ENCODE measurements at places on chromosomes 16 and 17.
A peak's percentile ranks its signal among the peaks of the same experiment; 100 is the strongest.

GRCh38 chr17:50630524-50631194 lies 4.0 kb upstream of the ABCC3 start:
- DNase-seq = peak; percentile 48

- DNase-seq = no peak
Observed at GRCh38 chr17:39104046-39104445, 47.4 kb downstream of the PLXDC1 start.

DNA sequence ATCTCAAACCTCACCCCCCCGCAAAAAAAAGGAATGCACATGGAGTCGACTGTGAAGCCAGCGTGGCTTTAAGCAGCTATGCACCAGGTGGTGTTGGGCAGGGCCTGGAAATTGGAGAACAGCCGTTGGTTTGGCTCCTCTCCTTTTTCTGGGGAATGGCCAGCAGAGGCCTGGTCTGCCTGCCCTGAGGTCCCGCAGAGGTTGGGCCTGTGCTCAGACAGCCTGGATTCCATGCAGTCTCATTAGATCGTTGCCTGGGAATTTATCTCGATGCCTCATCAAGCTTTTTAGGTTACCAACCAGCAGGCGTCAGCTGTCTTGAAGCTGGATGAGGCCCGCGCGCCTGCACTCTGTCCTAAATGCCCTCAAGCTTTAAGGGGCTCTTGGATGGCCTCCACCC lies 9.8 kb downstream of the SLC12A3 start:
- no peak for DNase-seq

GRCh38 chr17:77332034-77332971 lies 191.5 kb downstream of the SEC14L1 start:
- DNase-seq = peak; percentile 97

GRCh38 chr17:83064021-83064731 lies 15.2 kb upstream of the METRNL start:
- DNase-seq = no peak

GRCh38 chr16:80015566-80015965 lies 415.0 kb upstream of the MAF start:
- DNase-seq = no peak

DNA sequence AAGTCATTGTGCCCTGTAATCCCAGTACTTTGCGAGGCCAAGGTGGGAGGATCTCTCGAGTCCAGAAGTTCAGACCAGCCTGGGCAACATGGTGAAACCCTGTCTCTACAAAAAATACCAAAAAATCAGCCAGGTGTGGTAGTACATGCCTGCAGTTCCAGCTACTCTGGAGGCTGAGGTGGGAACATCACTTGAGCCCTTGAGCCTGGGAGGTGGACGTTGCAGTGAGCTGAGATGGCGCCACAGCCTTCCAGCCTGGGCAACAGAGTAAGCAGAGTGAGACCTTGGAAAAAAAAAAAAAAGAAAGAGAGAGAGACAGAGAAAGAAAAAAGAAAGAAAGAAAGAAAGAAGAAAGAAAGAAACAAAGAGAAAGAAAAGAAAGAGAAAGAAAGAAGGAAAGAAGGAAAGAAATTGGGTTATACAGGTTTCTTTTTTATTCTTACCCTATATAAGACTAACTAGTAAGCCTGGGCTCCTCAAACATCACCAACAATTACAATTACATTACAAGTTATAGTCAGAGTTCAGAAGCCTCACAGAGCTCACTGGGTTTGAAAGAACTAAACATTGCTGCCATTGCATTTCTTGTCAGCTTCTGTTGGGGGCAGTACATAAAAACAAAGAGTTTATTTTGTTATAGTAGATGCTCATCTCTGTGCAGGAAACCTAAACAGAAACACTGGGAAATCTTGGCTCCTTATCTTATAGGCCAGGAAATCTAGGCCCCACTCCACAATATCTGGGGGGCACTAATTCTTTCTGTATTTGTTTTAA lies 6.7 kb upstream of the ABCA9 start:
- peak; percentile 52 for DNase-seq

DNA sequence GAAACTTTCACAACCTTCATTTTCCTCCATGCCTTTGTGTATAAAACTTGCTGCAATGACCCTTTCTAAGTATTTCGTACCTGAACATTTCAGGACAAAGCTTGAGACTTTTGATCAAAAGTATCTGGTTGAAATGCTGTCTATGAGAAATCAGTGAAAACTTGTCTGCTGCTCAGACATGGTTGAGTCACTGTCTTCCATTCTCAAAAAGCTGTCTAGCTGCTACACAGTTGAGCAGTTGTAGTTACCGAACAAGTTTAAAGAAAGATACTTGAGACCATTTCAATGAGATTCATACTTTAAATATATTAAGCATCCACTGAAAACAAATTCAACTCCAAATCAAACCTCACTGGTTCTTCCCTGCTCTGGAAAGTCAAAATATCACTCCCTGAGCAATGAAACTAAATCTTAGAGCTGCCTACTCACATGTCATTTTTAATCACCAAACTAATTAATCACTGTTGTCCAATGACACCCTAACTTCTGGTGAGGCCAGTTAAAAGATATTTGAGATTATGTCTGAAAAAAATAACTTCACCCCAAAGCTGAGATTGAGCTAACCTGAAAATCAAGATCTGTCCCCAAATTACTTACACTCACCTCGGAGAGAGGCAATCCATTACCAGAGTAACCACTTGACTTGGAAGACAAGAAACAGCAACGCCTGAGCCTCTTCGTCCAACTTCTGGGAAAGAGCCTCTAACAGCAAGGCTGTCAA lies 488 bp downstream of the TMEM100 start:
- DNase-seq = no peak

DNA sequence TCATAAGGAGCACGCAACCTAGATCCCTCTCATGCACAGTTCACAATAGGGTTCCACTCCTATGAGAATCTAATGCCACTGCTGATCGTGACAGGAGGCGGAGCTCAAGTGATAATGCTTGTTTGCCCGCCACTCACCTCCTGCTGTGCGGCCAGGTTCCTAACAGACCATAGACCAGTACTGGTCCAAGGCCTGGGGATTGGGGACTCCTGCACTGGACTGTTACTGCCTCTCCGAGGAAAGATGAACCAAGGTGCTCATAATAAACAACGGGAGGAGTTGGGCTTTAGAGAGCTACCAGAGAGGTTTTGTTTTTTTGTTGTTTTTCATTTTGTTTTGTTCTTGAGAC lies 58.2 kb downstream of the TK2 start:
- DNase-seq = no peak

DNA sequence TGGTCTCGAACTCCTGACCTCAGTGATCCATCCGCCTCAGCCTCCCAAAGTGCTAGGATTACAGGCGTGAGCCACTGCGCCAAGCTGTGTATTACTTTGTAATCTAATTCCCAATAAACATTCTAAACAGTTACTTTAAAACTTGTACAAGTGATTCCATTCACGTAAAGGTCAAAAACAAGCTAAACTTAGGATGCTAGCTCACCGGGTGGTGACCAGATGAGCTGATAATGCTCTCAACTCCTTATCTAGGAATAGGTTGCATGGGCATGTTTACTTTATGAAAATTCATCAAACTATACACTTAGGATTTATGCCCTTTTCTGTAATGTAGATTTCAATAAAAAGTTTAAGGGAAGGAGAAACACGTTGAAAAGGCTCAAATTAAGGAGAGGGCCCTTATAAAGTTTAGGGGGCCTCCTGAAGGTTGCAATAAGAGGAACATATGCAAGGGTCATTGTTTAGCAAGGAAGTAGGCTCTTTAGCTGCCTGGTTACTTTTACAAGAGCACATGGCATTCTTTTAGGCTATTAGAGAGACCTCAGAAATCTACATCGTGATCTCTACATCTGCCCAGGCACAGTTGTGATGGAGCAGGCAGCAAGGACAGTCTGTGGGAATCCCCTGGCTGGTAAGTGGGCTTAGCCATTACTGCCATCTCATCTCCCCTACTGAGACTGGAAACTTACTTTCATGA lies 13.3 kb downstream of the CDR2 start:
- DNase-seq = no peak

DNA sequence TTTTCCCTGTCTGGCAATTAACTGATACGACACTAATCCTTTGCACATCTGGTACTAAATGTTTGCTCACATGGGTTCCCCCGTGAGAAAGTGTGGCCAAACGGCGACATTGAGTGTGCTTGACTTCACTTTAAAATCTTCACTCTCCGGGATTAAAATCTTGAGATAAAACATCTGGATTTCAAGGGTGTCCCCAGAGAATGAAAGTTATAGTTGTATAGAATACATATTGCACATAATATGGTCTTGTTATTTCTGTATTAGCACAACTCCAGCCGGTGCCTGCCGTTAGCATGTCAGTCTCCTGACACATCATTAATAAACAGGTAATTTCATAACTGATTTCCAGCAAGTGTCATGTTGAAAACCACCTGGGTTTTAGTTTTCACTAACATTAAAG lies 749.0 kb upstream of the SOX9 start:
- no peak for DNase-seq

GRCh38 chr16:23679986-23680336 lies 1.3 kb downstream of the PLK1 start:
- no peak for DNase-seq

DNA sequence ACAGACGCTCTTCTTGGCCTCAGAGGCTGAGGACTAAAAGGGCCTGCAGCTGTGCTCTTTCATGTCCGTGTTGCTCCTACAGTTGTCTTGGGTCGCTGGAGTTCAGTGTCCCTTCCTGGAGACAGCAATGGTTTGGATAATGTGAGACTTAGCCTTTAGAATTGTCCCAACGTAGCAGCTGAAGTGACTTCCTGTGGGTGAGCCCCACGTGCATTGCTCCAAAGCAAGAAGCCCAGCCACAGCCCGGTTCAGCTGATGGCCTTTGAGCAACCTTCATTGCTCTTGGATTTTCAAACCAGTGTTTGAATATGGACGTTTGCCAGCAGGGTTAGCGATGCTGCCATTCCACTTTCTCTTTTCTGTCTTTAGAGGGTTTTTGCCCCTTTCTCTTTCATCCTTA lies 19.7 kb downstream of the TMEM11 start:
- DNase-seq = no peak

GRCh38 chr16:31471241-31471874 lies 594 bp upstream of the TGFB1I1 start:
- DNase-seq = no peak

DNA sequence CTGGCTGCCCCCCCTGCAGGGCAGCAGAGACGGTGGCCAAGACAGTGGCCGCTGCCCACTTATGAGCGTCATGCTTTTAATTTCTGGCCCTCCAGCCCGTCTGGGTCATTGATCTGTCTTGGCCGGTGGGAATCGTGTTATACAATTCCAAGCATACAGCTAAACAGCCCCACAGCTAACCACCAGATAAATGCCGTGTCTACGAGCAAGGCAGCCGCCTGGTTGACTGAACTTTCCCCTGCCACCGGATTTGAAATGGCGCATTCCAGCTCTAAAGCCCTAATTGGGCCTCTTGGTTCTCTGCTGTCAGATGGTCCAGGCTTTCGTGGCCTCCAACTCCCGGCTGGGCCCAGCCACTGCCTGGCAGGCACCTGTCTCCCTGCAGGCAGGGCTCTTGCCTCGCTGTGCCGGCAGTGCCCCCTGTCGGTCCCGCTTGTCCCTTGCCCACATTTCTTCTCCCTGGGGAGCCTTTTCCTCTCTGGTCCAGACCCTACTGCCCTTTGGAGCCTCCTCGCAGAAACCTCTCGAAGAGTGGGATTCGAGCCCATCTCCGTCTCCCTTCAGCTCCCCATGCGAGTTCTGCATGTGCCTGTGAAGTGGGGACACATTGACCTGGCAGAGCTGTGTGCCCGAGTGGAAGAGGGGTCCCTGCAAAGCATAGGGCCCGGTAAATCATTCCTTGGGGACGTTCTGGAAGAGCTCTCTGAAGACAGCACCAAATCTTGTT lies 1.8 kb upstream of the RBFOX3 start:
- peak; percentile 72 for DNase-seq

DNA sequence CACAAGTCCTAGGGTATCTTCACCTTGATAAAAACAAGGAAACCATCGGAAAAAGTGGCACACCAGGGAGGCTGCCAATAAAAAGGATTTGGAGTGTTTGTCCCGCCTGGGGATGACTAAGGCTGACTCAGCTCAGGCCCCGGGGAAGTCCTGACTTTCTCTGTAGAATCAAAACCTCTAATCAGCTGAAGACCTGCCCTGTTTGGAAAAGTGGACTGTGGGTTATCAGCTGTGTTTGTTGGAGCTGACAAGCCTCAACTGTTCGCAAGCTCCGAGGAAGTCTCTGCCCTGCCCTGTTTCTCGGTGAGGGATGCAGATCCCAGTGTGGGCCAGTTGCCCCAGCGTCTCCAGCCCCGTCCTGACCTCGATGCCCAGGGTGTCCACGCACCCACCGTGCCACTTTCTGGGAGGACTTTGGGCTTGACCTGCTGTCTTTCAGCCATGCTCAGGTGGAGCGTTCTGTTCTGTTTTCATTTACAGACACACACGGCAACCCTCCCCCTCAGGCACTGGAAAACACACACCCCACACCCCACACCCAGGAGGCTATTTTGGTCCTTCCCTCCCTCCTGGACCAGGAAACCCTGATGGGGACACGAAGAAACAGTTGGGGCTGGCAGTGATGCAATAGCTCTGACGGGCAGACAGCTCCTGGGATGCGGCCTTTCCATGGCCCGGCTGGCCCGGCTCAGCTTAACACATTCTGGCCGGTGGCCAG lies 27.6 kb upstream of the PITPNA start:
- no peak for DNase-seq

DNA sequence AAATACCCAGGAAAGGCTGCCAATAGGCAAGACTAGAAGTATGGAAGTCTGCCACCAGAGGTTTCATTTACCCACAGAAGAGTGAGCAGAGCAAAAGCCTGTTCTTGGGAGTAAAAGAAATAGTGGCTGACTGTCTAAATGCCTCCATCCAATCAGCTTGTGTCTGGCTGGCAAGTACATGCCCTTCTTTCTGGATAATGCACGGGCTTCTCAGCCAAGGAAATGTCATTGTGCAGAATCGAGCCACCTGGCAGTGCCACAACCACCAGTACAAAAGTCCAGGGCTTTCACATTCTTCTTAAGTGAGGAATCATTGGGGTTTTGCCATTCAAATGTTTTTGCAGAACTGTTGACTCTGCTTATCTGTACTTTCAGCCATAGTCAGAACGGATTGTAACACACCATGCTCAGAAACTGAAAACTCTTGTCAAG lies 10.1 kb upstream of the ERCC4 start:
- DNase-seq = no peak

DNA sequence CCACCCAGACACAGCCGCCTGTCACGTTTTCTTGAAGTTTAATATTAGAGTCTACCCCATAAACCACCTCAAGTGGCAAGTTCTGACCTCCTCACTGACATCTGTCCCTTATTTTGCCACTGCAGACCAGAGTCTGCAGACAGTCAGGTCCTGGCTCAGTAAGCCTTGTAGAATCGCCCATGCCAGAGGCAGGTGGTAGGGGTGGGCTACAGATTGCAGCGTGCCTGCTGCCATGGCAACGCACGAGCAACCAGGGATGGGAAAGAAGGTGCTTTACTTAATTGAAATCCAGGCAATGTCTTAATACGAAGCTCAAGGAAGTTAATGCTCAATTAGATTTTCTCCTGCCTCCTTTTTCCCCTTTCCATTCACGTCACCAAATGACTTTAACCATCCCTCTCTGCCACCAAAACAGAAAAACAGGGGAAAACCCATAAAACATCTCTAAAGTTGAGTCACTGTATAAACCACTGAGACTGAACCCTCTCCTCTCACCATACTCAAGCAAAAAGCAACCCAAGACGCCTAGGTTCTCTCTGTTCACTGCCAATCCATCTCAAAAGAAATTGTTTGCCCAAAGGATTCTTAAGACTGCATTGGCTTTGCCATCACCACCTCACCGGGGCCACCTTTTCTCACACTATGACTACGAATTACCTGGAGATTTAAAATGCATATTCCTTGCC lies 228.8 kb downstream of the SLC39A11 start:
- DNase-seq = no peak

- no peak for DNase-seq
Observed at GRCh38 chr17:62919388-62919787, 46.6 kb upstream of the TANC2 start.

- no peak for DNase-seq
Observed at GRCh38 chr17:27991462-27991993, 50.9 kb upstream of the NLK start.

All from OCI-LY7 (cell line).